ENCODE measurements at places on chromosomes 12 and 14.

- no peak for DNase-seq
Observed at GRCh38 chr14:23045419-23046357, 3.7 kb downstream of the PSMB11 start.

DNA sequence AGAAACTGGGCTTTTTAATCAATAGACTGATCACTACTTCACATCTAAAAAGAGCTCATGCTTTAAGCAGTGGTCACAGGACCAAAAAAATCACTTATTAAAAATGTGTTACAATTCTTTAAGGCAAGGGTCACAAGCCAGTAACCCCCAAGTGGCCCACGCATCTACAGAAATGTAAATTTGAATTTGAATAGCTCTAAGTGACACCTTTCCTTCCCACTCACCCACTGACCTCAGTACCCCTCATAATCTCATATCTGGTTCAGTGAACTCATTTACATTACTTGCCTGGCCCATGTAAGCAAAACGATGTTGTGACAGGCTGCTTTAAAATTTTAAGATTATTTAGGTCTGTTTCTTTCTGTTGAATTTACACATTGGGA lies 27.4 kb downstream of the NELL2 start:
- DNase-seq, result no peak

- DNase-seq, result no peak
Observed at GRCh38 chr12:10709808-10710207, 13.3 kb downstream of the YBX3 start.

GRCh38 chr14:59600211-59600945 lies 23.8 kb upstream of the CCDC175 start:
- no peak for DNase-seq

DNA sequence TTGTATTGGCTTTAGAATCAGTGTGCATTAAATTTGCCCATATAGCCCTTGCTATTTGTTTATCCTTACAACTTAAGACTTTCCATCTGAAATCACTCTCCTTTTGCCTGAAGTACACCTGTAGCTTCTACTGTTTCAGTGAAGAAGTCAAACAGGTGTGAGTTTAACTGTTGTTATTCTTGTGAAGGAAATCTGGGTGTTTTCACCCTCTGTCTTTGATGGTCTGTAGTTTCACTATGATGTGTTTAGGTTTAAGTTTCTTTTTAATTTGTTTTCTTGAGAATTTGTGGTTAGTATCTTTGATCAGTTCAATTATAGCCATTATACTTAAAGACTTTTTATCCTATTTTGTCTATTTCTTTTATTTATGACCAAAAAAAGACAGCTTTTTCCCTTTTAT lies 68.9 kb upstream of the BBS10 start:
- no peak for DNase-seq

GRCh38 chr14:100221533-100222223 lies 17.3 kb upstream of the YY1 start:
- no peak for DNase-seq

DNA sequence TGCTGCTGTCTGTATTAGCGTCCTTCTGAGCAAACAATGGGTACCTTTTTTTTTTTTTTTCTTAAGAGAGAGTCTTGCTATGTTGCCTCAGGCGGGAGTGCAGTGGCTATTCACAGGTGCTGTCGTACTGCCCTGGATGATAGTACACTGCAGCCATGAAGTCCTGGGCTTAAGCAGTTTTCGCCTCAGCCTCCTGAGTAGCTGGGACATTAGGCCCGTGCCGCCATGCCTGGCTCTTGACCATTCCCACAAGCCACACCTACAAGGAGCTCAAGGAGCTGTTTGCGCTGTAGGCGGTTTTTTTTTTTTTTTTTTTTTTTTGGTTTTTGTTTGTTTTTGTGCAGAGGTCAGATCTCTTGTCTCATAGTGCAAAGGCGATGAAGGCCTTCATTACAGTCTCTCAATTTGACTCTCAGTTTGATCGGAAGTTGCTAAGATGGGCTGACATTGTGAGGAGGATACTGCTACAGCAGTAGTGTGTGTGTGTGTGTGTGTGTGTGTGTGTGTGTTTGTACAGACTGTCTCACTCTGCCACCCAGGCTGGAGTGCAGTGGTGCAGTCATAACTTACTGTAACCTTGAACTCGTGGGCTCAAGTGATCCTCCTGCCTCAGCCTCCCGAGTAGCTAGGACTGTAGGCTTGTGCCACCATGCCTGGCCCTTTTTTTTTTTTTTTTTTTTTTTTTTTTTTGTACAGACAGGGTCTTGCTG lies 34.2 kb downstream of the TRAF3 start:
- DNase-seq, result no peak

DNA sequence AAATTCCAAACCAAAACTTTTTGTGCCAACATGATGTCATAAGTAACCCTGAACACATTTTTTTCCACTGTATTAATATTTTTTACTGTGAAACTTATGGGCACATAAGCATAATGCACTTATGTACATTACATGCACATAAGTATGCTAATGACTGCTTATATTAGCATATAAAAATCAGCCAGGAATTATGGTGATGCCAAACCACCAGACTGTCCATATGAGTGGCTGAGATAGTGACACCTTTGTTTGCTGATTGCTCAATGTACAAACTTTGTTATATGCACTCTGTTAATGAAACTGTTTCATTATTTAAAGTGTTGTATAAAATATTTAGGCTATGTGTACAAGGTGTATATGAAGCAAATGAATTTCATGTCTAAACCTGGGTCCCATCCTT lies 32.3 kb downstream of the USP44 start:
- no peak for DNase-seq

GRCh38 chr12:26940516-26941214 lies 2.4 kb downstream of the FGFR1OP2 start:
- DNase-seq, result no peak

GRCh38 chr12:75589801-75590200 lies 78.4 kb upstream of the KRR1 start:
- DNase-seq, result no peak
